Hypothalamus (tissue), 51 donors: ENCODE measurements at places on chromosomes 5 and 9.

DNA sequence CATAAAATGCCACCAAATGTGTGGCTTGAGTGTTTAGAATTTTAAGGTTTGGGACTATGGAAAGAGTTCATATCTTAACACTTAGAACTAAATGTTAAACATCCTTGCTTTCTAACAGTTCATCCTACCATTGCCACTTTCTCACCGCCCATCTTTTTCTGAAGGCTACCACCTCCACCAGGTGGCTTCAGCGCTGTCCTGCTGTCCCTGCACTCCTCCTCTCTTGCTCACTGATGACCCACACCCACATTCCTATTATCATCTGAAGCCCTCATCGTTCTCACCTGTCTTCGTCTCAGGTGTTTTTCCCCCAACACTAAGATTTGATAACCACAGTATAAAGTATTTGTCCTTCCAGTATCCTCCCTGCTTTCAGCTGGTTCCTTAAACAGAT is 7.4 kb downstream of the MEGF10 start:
- no peak for DNase-seq

GRCh38 chr9:82128011-82128696 is 139.6 kb downstream of the SPATA31D1 start:
- DNase-seq, result peak; percentile 11

DNA sequence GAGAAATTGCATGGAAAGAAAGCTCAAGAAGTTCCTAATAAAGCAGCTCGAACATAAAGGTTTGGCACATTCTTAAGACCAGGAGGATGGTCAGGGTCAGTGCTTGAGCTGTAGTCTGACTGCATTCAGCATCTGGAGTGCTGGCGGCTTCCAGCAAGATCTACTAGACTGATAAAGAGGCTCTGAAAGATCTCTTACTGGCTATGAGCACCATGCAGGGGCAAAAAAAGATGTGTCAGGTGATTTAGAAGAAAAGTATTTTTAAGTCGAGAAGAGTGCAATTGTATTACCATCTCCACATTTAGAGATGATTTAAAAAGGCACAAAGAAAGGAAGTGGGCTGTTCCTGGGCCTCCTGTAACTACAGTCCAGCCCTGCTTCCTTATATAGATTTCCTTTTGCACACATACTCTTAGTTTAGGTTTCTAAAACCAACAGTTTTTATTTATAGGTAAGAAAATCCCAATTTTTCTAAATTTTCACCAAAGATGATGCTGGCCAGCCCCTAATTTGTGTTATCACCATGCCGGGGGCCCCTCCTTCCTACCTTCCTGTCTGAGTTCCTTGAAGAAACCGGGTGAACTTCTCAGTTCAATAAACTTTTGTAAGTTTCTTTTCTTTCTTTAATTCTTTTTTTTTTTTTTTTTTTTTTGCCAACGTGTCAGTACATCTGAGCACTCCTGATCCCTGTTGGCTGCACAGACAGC is 65.9 kb upstream of the PLPP1 start:
- no peak for DNase-seq

DNA sequence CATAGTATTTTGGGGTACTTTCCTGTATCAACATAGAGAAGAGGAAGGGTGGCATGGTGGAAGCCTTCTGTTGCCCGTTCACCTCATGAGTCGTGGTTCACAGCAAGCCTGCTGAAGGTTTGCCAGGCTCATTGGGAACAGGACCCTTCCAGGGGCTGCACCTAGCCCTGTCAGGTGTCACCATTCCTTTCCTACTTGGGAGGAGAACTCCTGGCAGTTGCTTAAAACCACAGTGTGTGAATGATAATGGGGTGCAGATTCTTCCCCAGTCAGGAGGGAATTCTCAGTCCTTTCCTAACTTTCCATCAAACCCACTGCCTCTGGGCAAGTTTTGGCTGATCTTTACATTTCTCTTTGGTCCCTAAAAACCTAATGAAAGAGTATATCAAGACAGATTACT is 99.4 kb upstream of the CTNND2 start:
- DNase-seq, result no peak

- no peak for DNase-seq
These were observed 447.9 kb downstream of the SPATA31D1 start for GRCh38 chr9:82436475-82436874.

- DNase-seq, result no peak
These were observed 68.0 kb upstream of the CTSL start for GRCh38 chr9:87657893-87658292.

DNA sequence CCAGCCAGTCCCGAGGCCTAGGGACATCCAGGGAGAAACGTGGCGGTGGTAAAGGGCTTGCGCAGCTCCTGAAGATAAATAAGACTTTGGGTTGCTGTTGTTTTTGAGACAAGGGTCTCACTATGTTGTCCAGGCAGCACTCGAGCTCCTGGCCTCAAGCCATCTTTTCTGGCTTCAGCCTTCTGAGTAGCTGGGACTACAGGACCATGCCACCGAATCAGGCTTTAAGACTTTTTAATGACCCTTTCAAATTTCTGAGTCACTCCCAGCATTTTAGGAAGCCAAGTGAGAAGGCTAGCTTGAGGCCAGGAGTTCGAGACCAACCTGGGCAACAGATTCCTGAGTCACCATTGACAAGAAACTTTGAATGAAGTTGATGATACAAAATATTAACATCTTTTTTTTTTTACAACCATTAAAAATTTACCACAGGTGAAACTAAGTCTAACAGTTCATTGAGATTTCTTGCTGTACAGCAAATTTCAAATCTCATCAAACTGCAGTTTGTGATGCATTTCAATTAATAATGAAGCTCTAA is 817 bp upstream of the GNE start:
- no peak for DNase-seq

- no peak for DNase-seq
These were observed 588 bp upstream of the PLPP1 start for GRCh38 chr5:55535199-55535905.

DNA sequence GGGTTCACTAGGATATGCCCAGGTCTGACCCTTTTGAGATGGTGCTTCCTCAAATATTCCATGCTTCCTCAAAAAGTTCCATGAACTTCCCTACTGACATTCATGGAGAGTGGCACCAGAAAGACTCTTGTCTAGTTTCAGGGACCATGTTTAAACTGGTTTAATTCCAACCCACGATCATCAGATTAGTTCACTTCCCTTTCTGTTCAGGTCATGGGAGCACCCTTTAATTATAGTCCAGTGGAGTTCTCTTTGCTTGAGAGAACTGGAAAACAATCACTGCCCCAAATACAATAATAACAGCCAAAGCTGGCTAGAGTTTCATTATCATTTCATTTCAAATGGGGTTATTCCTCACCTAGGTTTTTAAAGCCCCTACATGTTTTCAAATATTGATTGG is 9.7 kb upstream of the ERBIN start:
- DNase-seq, result no peak

GRCh38 chr9:133349965-133350616 is 2.1 kb downstream of the RPL7A start:
- DNase-seq, result no peak

- no peak for DNase-seq
These were observed 376.9 kb upstream of the KCNN2 start for GRCh38 chr5:113984928-113985327.

GRCh38 chr5:148792744-148793143 is 33.7 kb upstream of the ADRB2 start:
- DNase-seq, result no peak

GRCh38 chr5:97545886-97546535 is 363.0 kb upstream of the RIOK2 start:
- DNase-seq, result no peak

DNA sequence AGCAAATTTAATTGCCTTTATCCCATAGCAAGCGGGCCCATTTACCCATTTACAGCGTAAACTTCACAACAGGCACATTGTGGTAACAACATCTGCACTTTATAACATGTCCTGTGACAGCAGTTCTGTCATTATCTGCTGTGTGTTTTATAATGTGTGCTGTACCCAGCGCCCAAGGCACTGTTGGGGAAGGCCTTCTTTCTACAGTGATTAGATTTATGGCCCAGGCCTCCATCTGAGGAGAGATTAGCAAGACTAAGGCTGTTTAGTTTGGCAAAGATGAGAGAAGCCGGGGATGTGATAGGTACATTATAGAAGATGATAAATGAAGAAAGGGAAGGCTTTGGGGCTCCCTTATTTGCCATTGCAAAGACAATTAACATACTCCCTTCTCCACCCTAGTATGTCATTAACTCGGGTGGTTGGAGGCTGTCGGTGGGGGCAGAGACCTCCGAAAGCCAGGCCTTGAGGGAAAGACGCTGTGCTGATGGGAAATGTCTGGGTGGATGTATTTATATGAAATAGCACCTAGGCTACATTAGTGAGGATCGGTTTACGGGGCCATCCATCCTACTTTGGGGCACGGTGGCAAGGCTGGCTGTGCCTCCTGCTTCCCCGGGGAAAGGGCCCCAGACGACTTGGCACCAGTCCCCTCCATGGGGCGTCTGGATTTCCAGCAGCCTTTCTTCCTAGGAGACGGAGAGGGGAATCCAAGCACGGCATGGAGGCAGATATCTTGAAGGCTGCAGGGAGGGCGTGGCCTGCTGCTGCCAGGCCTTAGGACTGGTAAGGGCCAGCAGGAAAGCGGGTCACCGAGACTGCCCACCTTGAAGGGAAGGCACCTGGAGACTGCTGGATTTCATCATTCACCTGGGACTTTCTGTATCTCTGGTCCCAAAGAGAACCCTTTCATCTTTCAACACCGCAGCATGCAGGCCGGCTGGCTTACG is 64.3 kb upstream of the PTCH1 start:
- DNase-seq, result no peak

DNA sequence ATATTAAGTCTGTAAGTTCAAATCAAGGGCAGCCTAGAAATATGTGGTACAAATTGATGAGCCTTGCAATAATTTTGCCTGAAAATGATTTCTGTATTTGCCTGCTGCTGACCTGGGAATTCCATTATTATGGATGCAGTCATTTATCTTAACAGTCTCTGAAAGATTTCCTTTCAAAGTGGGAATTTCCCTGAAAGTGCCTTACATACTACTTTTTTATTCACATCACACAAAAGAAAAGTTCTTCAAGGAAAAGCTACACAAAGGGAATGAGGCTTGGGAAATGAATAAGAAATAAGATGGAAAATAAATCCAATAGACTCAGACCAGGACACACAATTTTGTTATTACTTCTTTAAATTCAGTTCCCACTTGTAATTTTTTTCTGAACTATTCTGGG is 537.8 kb upstream of the PTGER4 start:
- no peak for DNase-seq

DNA sequence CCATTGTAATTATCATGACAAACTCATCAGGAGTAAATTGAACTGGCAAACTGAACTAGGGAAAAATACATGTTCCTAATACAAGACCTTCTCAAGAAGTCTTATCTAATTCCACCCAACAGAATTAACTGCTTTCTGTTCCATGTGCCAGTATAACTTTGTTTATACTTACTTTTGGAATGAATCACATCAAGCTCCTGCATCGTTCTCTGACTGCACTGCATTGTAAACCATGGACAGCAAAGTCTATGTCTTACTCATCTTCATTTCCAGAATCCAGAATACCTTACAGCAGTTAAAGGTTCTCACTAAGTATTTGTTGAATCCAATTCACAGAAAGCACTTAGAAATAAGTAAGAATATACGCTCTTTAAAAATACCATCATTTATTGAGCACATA is 102.8 kb downstream of the PLK2 start:
- no peak for DNase-seq

DNA sequence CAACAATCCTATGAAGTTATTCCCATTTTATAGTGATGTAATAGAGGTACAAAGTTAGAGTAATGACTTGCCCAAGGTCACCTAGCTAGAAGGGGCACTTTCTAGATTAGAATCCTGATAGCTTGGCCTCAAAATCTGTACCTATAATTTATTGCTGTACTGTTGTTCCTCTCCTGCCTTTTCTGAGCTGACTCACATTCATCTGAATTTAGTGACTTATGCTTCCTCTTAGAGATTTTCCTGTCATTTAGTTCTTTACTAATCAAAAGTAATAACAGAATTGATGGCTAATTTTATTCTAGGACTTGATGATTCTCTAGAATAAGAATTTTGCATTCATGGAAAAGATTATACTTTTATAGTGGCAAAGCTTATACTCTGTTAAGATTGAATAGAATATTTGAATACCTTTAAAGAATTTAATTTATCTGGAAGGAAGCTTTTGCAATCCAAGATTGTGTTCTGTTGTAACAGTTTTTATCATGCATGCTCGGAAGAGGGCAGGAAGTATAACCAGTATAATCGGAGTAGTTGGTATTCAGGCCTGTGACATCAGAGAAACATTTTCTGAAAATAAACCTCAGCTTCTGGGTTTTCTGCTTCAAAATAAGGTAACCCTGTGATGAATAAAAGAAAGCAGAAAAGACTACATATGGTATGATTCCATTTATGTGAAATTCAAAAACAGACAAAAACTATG is 21.3 kb downstream of the CYSTM1 start:
- no peak for DNase-seq
